ENCODE measurements at places on chromosomes 4 and X.

- DNase-seq, result no peak
Observed at GRCh38 chr4:184007891-184008290, 102.8 kb downstream of the STOX2 start.

- no peak for DNase-seq
Observed at GRCh38 chrX:9902656-9903055, 64.5 kb upstream of the CLDN34 start.

DNA sequence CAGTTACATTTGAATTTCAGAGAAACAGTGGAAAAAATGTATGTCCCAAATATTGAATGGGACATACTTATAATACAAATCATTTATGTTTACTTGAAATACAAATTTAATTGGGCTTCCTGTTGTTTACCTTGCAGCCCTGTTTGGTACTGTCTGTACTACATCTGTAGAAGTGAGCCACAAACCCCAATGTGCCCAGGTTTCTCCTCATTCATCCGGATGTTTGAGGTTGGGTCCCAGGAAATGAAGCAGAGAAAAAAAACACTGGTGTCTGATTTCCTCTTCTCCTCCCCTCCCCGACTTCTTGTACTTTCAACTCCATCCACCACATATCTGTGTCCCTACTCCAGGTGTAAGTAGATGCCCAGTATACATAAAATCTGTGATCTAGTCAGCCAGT, 27.1 kb upstream of the SCRG1 start:
- DNase-seq, result no peak

- no peak for DNase-seq
Observed at GRCh38 chr4:158770671-158771070, 1.8 kb downstream of the FNIP2 start.

DNA sequence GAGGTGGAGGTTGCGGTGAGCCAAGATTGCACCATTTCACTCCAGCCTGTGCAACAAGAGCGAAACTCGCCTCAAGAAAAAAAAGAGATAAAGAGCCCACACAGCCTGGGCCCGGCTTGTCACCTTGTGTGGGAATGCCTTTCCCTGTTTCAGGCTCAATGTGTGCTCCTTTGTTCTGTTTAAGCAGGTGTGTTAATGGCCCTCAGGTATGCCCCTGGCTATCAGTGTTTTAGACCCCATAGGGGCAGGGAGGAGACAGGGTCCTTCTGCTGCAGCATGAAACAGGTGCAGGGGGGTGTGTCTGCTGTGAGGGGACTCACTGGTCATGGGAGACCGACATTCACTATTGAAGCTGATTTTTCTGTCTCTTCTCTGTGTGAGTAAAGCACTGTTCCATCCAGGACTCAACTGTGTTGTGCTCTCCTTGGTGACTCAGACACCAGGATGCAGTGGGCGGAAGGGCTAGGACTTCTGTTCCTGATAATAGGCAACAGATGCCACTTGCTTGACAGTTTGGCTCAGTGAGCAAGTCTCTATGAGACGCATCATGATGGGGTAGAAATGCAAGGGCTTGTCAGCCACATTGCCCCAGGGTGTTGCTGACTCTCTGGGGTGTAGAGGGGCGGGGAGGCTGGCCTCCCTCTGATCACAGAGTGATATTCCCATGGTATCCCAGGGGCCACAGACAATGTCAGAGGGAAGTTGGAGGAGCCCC, 15.6 kb upstream of the LAP3 start:
- DNase-seq, result no peak

DNA sequence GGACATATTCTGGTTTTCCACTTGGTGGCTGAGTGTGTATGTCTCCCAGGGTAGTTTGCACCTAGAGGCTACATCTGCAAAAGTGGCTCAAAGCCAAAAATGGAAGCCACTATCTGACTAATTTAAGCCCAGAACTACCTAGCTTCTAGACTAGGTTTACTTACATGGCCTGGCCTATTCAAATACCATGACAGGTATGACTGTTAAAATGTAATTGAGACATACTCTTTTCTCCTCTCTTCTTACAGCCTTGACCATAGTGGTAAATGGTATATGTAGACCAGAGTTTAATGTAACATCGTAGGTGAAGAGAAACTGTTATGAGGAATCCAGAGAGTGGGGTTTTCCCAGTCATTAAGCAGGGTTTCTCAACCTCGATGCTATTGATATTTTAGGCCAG, 2.6 kb upstream of the TRPC5 start:
- DNase-seq, result no peak

DNA sequence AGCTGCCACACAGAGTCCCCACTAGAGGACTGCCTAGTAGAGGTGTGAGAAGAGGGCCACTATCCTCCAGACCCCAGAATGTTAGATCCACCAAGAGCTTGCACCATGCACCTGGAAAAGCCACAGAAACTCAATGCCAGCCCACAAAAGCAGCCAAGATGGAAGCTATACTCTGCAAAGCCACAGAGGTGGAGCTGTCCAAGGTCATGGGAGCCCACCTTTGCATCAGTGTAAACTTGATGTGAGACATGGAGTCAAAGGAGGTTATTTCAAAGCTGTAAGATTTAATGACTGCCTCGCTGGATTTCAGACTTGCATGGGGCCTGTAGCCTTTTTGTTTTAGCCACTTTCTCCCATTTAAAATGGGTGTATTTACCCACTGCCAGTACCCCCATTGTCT, 1030.1 kb upstream of the GRIA3 start:
- DNase-seq, result no peak

GRCh38 chr4:160021870-160022269, 919.0 kb downstream of the RAPGEF2 start:
- DNase-seq, result no peak

DNA sequence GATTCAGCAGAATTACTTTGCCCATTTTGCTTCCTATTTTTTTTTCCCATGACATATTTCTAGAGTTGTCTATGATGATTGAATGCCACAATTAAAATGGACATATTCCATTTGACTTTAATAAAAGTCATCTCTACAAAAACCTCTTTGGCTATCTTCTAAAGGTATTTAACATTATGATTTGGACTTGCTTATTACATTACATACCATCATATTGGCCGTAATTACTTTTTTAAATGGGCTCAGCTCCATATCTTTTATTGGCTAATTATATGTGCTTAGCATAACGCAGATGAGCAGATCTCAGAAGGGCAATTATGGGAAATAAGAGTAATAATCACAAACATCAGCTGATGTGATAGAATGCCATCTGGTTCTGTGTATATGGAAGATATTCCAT, 4.5 kb upstream of the LNX1 start:
- no peak for DNase-seq

DNA sequence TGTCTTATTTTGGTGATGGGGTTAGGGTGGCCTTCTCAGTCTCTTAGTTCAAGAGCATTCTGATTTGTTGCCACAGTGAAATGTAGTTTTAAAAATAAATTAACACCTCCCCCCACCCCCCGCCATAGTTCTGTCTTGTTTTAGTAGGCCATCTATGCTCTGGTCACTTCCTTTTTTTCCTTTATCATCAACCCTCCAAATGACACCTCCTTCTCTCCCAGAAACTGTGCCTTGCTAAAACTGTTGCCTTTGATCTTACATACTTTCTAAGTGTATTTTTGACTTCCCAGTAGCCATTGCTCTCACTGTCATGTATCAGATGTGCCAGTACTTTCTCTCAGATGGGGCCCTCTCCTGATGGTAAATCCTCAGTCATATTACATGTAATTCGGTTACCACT, 14.5 kb upstream of the NDUFC1 start:
- DNase-seq, result no peak

- DNase-seq, result no peak
Observed at GRCh38 chrX:37331546-37331945, 17.6 kb upstream of the PRRG1 start.

- no peak for DNase-seq
Observed at GRCh38 chr4:142350871-142351270, 495.2 kb downstream of the INPP4B start.

DNA sequence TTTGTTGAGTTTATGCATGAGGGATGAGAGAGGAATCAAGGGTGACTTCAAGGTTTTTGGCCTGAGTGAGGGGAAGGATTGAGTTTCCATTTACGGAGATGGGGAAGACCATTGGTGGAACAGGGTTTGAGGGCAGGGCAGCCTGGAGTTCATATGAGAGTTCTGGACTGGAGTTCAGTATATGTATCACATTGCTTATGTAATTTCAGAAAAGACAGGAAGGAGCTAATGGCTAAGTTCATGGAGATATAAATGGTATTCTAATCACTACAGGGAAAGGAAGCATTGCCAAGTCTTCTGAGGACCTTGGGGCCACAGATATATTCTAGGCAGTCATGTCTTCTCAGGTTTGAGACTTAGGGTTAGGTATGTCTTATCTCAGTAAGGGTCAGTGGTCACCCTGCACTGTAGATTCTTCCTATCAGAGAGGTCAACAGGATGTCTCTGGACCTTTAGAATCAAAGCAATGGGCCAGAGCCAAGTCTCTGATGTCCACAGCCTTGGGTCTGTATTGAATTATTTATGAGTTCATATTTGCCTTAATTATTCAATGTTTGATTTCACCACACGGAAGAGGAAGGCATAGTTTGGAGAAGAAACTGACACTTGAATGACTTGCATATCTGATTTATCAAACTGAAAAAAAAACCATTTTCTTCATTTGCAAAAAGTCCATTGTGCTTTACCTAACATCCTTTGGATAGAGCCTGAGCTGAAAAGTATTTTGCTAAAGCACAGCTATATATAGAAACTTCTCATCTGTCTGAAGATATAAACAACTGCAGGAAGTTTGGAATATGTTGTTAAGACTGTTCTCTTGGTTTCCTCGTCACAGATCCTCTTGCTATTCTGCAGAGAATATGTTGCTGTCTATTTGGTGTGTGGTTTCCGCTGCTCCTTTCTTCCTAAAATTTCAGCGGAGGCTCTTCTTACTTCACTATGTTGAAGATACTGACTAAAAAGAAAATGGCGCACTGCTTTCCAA, 139.5 kb downstream of the PDGFRA start:
- no peak for DNase-seq
